A549 (cell line): ENCODE measurements at places on chromosomes 11 and 22. TPM values are rescaled to one million over a fixed set of nuclear protein-coding genes. Genes with fewer than 3 reads are reported as not detected.

- no peak for DNase-seq
Measured at GRCh38 chr22:22245935-22246525, 1.4 kb downstream of the VPREB1 start.

DNA sequence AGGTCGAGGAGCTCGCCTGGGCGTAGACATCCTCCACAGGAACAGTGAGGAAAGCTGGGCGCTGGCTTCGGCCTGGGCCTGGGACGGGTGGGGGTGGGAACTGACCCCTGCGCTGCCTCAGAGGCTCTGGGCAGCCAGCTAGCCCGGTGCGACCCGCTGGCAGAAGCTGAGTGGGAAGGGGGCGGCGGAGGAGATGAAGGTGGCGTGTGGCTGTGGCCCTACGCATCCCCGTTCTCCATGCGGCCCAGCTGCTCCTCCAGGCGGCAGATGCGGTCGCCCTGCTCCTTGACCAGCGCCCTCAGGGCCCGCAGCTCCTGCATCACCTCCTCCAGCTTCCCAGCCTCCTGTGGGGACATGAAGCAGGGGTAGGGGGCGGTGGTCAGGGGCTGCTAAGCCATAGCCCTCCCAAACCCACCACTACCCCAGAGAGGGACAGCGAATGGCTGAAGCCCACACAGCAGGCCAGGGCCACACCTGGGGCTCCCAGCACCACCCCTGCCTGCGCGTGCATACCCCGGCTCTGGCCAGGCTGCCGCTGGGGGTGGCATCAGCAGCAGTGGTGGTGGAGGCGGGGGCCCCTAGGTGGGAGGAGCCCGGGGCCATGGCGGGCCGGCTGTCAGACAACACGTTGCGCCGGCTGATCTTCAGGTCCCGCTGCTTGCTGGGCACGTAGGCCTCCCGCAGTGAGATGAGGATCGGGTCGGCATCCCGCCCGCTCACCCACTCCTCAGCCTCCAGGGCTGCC is 848 bp upstream of the PTPRCAP start:
- no peak for DNase-seq

DNA sequence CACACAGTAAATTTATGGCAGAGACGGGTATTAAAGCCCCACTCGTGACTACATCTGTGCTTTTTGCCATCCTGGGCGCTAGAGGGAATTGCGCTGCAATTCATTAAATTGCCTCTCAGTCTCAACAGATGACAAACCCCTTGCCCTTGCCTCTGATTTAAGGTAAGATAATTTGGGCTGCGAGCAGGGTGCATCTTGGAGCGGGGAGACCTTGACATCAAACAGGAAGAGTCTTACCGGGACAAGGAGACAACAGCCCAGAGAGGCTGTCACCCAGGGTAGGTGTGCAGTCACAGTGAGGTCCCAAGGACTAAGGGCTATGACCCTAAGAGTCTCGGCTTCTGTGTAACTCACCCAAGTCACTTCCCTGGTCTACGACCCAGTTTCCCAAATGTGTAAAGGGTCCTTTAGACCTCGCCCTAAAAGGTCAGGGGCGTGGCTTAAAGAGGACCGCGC is 449 bp upstream of the TOM1 start:
- no peak for DNase-seq

GRCh38 chr22:44024288-44024921 is at the start of gene PARVB:
TSS of gene PARVB (plus strand) at chr22:44024302. CDS start at chr22:44024340, 38 bp downstream.
- DNase-seq, result no peak

GRCh38 chr11:60281485-60281884 is 1.0 kb downstream of the MS4A4A start:
- DNase-seq, result no peak

The CSRP3 gene
- not detected in 3 replicates for polyA plus RNA-seq

The SPINDOC gene
- polyA plus RNA-seq, result 30.4 to 34.8 TPM (median 32.1 TPM) in 3 replicates

The RAB38 gene
- polyA plus RNA-seq, result 0.38 to 0.59 TPM (median 0.53 TPM) in 3 replicates

The SLC22A6 gene
- not detected in 3 replicates for polyA plus RNA-seq

The ART1 gene
- polyA plus RNA-seq, result not detected in 3 replicates

The CYP2R1 gene
- polyA plus RNA-seq, result 13.3 to 16.4 TPM (median 16.4 TPM) in 3 replicates

The NKAPD1 gene
- 13.4 to 16.9 TPM (median 16.6 TPM) in 3 replicates for polyA plus RNA-seq

The C11orf68 gene
- 16.5 to 23.1 TPM (median 17.0 TPM) in 3 replicates for polyA plus RNA-seq
